ENCODE measurements at places on chromosomes 12 and 14.

DNA sequence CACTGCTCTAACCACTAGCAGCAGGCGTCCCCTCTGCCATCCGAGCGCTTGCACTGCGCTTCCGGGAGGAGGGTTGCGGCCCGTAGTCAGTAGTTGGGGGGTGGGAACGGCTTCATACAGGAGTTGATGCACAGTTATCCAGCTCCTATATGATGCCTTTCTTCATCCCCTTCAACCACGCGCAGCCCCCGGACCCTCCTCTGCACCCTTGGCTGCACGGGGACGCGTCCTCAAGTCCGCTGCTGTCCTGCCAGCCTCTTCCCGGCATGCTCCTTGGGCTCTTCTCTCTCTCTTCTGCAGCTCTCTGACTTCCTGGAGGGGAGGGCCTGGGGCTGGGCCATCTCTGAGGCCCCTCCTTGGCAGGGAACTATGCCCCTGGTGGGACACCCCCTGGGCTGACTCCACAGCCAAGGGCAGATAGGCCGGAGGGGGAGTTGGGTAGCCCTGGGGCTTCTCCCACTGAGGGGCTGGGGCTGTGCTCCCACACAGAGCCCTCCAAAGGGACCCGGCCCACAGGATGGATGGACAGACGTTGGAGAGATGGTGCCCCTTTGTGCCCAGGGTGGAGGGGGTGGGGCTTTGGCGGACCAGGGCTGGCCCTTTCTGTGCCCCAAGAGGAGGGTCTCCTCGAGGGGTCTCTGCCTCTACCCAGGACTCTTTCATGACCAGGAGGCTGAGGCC, 29.0 kb downstream of the RTL1 start:
- DNase-seq, result no peak

- no peak for DNase-seq
Measured at GRCh38 chr12:104959335-104959841, 1.3 kb upstream of the SLC41A2 start.

GRCh38 chr12:58833853-58834252, 86.5 kb downstream of the LRIG3 start:
- no peak for DNase-seq

GRCh38 chr14:84969501-84969900, 560.4 kb upstream of the FLRT2 start:
- no peak for DNase-seq

DNA sequence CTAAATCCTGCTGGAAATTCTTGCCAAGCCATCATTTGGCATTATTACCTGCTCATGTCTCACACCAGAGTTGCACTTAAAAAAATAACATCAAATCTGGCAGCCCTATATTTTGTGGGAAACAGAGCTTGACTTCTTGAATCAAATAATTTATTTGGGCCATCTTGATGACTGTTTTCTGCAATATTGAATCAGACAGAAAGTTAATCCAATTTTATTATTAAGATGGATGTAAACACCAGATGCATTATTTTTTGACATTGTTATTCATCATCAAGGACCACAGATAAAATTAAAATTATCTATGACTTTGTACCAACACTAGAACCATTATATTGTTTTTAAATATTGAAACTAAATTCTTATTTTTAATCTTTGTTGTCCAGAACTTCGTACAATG, 132.9 kb downstream of the PTPRR start:
- DNase-seq, result no peak

DNA sequence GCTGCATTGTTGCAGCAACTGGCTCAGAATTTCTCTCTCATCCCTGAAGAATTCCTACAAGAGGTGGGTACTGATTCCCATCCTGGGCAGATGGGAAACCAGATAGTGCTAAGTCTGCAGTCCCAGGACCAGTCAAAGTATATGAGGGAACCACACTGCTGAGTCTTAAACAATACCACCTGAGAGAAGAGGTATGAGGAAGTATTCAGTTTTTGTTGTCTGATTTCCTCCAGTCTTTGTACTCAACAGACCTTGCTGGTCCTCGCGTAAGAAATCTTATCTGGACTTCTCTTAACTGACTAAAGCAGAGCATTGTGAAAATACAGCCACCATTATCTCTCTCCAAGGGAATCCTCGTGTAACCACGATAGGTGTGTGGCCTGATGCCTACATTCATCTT, 3.6 kb upstream of the EDDM3A start:
- DNase-seq, result no peak

DNA sequence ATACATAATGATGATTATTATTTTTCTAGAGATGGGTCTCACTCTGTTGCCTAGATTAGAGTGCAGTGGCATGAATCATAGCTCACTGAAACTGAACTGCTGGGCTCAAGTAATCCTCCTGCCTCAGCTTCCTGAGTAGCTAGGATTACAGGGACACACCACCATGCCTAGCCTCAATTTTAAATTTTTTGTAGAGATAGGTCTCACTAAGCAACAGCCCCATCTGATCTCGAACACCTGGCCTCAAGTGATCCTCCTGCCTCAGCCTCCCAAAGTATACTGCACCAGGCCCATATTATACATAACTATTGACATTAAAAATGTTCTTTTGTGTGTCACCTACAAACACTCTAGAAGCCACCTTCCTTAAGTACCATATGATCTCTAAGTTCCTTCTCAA, 3.4 kb downstream of the TXNRD1 start:
- DNase-seq, result no peak
